ENCODE measurements at places on chromosomes 16 and 17. TPM values are rescaled to one million over a fixed set of nuclear protein-coding genes. Genes with fewer than 3 reads are reported as not detected.

- H3K36me3 ChIP-seq: peaks cover 13% of the 10 kb centered on the region
- peak; percentile 91 for DNase-seq
- H3K4me1 ChIP-seq: peaks cover 10% of the 10 kb centered on the region
- peak overlapping the region; percentile 26 for H3K27ac ChIP-seq
- no peaks in the 10 kb centered on the region for H3K27me3 ChIP-seq
- H3K4me3 ChIP-seq: no peak overlapping the region
These were observed 15.4 kb downstream of the KIFC3 start for GRCh38 chr16:57786632-57787518.

GRCh38 chr17:36980280-36980761 is 31.6 kb downstream of the AATF start:
- peaks cover 3% of the 10 kb centered on the region for H3K4me1 ChIP-seq
- DNase-seq: peak; percentile 63
- no peaks in the 10 kb centered on the region for H3K27me3 ChIP-seq
- no peak overlapping the region for H3K27ac ChIP-seq
- no peak overlapping the region for H3K4me3 ChIP-seq
- H3K36me3 ChIP-seq: no peaks in the 10 kb centered on the region

DNA sequence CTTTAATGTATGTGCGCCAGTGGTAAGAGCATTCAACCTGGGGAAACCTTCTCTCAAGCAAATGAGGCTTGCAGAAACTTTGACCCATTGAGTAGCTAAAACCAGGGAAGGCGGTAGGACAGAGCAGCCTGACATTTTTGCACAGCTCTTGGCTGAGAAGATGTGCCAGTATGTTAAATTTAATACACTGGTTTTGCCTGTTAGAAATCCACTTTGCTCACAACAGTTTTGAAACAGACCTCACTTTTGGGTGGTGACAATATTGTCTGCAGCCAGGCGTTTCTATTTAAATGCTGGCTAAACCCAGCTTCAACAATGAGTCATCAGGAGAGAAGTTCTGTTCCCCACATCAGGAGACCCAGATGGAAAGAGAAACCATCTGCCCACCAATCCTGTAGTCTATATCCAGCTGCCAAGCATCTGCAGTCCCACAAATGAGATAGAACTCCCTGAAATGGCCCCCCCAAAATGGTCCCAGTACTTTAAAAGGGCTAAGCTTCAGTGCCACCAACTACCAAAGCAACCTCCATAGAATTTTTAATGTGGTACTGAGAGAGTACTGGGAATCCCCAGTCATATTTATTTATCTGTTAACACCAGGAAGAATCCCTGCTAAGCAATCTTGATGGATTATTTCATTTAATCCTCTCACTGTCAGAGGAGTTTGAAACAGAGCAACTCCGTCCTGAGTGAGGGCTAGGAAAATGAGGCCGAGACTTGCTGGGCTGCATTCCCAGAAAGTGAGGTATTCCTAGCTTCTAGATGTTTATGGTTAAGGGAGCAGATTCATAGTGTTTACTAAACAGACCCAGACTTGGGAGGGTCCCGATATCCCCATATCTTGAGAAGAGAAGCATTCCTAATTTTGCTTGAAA is 29.0 kb upstream of the CLEC3A start:
- no peaks in the 10 kb centered on the region for H3K36me3 ChIP-seq
- peak; percentile 76 for DNase-seq
- no peak overlapping the region for H3K27ac ChIP-seq
- H3K4me1 ChIP-seq: no peaks in the 10 kb centered on the region
- no peaks in the 10 kb centered on the region for H3K27me3 ChIP-seq
- H3K4me3 ChIP-seq: no peak overlapping the region

- H3K4me1 ChIP-seq: no peaks in the 10 kb centered on the region
- H3K4me3 ChIP-seq: no peak overlapping the region
- H3K36me3 ChIP-seq: no peaks in the 10 kb centered on the region
- no peak for DNase-seq
- no peaks in the 10 kb centered on the region for H3K27me3 ChIP-seq
These were observed 310.7 kb upstream of the PMFBP1 start for GRCh38 chr16:72482695-72483094.

GRCh38 chr16:24052329-24053098 is 203.6 kb upstream of the CACNG3 start:
- H3K36me3 ChIP-seq: no peaks in the 10 kb centered on the region
- DNase-seq: no peak
- H3K27me3 ChIP-seq: no peaks in the 10 kb centered on the region
- no peak overlapping the region for H3K4me3 ChIP-seq
- H3K27ac ChIP-seq: no peak overlapping the region

GRCh38 chr16:47395733-47396498 is 64.9 kb downstream of the ITFG1 start:
- H3K36me3 ChIP-seq: no peaks in the 10 kb centered on the region
- DNase-seq: no peak
- no peaks in the 10 kb centered on the region for H3K4me1 ChIP-seq
- no peak overlapping the region for H3K27ac ChIP-seq

- H3K4me1 ChIP-seq: peaks cover 45% of the 10 kb centered on the region
- no peaks in the 10 kb centered on the region for H3K27me3 ChIP-seq
- H3K4me3 ChIP-seq: no peak overlapping the region
These were observed 5.4 kb downstream of the VASN start for GRCh38 chr16:4376893-4377572.

- H3K27ac ChIP-seq: peak overlapping the region; percentile 69
- H3K36me3 ChIP-seq: no peaks in the 10 kb centered on the region
- no peaks in the 10 kb centered on the region for H3K27me3 ChIP-seq
- DNase-seq: no peak
- peaks cover 25% of the 10 kb centered on the region for H3K4me1 ChIP-seq
These were observed 68.8 kb upstream of the CREBBP start for GRCh38 chr16:3949287-3949686.

DNA sequence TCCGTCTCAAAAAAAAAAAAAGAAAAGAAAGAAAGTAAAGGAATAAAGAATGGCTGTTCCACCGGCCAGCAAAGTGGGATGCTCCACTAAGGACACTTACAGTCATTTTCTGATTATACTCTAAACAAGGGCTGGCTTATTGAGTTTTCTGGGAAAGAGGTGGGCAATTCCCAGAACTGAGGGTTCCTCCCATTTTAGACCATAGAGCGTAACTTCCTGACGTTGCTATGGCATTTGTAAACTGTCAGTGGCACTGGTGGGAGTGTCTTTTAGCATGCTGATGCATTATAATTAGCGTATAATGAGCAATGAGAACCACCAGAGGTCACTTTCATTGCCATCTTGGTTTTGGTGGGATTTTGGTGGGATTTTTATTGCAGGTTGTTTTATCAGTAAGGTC is 58.0 kb downstream of the PIGL start:
- no peaks in the 10 kb centered on the region for H3K27me3 ChIP-seq
- peaks cover 3% of the 10 kb centered on the region for H3K4me1 ChIP-seq
- H3K4me3 ChIP-seq: no peak overlapping the region

DNA sequence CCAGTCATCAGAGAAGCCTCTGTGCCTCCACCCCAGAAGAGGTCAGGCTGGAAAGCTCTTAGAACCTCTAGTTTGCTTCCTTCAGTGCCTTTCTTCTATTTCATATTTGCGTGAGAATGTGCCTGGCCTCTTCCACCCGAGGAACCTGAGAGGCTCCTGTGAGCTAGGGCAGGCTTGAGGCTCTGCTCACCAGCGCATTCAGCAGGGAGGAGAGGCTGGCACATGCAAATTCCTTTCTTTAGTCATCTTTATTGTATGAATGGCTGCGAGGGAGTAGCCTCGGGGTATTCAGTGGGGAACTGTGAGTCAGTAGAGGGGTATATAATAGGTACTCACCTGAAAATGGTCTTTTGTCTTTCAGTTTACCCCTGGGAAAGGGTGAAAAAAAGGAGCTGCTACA is 268.3 kb downstream of the ABCC12 start:
- H3K4me3 ChIP-seq: no peak overlapping the region
- no peaks in the 10 kb centered on the region for H3K27me3 ChIP-seq
- no peaks in the 10 kb centered on the region for H3K36me3 ChIP-seq
- no peak for DNase-seq
- H3K4me1 ChIP-seq: no peaks in the 10 kb centered on the region

DNA sequence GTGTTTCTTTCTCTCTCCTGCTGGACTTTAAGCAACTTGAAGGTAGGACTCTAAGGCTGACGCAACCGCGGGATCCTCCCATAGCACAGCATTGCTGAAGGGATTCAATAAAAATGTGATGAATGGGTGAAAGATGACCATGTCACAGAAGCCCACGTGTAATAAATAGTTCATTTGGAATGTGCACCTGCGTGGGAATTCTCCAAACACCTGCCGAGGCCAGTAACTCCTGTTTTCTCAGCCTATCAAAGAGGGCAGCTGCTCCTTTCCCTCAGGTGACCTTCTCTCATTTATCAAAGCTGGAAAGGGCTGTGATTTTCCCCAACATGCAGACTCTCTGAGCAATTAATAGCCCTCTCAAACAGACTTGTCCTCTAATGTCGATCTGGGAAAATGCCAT is 235.7 kb downstream of the STX8 start:
- no peaks in the 10 kb centered on the region for H3K4me1 ChIP-seq
- no peak overlapping the region for H3K4me3 ChIP-seq
- no peak overlapping the region for H3K27ac ChIP-seq
- DNase-seq: no peak
- H3K27me3 ChIP-seq: no peaks in the 10 kb centered on the region

- H3K36me3 ChIP-seq: peaks cover 21% of the 10 kb centered on the region
- no peaks in the 10 kb centered on the region for H3K27me3 ChIP-seq
- DNase-seq: peak; percentile 68
- H3K27ac ChIP-seq: peak overlapping the region; percentile 29
These were observed 2.7 kb downstream of the SOCS1 start for GRCh38 chr16:11253009-11253994.

The CD68 gene
- 250 TPM for polyA plus RNA-seq

Data from fibroblast of lung (primary cell).